NCI-H526 treated with DMSO at 0.1 percent for 48 hours (cell line): ENCODE measurements at places on chromosomes 4 and X.

DNA sequence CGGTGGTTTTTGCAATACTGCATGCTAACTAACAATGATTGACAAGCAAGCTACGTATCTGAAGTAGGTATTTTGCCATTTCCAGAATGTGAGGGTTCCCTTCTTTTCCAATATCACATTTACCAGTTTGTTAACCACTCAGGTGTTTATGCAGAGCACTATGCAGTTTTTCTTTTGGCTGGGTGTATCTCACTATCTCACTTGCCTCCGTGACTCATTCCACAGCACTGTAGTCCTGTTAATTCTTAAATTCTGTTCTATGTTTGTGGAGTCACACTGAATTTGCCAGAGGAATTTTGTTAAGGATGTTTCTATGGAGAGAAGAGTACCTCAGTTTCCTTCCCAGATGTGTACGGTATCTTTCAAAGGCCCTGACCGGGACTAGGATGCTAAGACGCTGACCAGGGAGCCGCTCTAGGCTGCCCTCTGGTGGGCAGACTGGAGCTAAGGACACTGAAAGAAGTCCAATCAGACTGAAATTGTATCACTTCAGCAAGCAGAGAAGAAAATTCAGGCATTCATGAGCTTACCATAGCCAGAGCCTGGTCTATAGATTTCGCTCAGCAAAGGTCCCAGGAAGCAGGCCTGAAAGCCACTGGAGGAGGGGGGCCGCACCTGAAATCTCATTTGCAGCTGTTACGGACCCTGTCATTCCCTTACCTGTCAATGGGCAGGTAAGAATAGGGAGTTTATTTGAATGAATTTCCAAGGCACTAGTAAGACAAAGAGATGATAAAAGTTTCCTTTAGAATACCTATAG is 388.4 kb upstream of the SPOCK3 start:
- peak; percentile 45 for DNase-seq

DNA sequence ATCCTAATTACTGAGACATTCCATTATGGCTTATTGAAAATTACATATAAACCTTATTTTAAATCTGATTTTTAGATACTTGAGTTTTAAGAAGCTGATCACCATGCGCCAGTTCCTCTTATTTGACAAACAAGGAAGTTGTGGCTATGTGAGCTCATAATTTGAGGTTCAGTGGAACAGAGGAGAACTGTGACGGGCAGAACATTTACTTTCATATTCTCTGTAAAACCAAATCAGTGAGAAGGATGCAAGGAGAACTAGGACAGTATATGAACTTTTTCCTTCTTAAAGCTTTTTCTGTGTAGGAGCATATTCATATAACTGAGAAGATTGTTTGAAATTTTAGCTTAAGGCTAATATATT is 25.3 kb downstream of the STIM2 start:
- no peak for DNase-seq

DNA sequence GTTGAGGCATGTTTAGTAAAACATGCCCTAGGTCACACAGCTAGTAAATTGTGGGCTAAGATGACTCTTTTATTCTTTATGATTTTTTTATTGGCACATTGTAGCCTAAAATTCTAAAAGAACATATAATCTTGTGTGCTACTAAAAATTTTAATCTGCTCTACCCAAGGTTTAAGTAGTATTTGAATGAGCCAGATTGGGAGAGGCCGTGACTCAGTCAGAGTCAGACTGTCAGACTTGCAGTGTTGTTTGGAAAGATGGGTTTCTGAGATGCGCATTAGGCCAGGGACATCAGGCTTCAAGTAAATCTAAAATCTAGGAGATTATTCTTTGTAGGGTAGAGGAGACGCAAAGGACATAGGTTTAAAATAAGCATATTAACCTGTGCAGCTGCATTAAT is 30.7 kb upstream of the TMPRSS11E start:
- DNase-seq = no peak

- DNase-seq = no peak
Observed at GRCh38 chr4:157314906-157315305, 94.4 kb downstream of the GRIA2 start.

GRCh38 chr4:33996075-33996718 is 2248.1 kb downstream of the ARAP2 start:
- DNase-seq = no peak

DNA sequence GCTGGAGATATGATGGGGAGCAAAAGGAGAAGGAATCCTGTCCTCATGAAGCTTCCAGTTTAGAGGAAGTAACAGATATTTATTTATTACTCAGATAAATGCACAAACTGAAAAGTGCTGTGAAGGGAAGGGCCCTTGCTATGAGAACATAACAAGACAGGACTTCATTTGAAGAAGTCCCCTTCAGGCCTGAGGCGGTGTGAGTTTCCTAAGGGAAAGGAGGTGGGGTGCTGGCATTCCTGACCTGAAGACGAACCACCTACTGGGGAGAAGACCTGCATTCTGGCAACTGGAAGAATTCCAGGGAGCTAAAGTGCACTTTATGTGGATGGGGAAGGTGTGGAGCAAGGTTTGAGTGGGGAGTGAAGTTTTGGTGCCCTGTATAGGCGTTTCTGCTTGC is 15.9 kb upstream of the SPARCL1 start:
- DNase-seq = no peak

GRCh38 chrX:35340465-35340864 is 397.9 kb downstream of the FAM47B start:
- DNase-seq = no peak

DNA sequence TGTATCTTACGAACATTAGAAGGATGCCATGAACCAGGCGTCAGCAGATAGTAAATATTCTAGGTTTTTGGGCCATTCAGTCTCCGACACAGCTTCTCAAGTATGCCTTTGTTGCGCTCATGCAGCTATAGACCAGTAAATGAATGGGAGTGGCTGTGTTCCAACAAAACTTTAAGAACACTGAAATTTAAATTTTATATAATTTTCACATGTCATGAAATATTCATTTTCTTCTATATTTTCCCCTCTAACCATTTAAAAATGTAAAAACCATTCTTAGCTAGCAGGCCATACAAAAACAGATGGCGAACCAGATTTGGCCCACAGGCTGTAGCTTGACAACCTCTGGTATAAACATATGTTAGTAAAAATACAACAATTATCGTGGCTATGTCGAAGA is 151.8 kb upstream of the KIT start:
- DNase-seq = no peak

DNA sequence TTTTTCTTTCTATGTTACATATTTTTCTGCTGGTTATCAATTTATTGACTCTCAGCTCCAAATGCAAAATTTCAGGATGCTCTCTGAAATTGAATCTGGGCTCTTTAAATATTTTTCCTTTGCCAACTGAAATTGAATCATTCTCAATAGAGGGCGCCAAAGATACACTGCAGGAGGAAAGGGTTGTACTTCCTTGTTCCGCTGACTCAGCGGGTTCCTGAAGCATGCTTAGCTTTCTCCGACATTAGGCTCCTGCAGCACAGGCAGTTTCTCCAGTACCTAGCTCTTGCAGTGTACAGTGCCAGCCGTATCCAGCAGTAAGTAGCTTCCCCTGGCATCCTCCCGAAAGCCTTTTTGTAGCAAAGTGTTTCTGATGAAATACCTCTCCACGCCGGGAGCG is 28.8 kb upstream of the CFAP47 start:
- peak; percentile 62 for DNase-seq

DNA sequence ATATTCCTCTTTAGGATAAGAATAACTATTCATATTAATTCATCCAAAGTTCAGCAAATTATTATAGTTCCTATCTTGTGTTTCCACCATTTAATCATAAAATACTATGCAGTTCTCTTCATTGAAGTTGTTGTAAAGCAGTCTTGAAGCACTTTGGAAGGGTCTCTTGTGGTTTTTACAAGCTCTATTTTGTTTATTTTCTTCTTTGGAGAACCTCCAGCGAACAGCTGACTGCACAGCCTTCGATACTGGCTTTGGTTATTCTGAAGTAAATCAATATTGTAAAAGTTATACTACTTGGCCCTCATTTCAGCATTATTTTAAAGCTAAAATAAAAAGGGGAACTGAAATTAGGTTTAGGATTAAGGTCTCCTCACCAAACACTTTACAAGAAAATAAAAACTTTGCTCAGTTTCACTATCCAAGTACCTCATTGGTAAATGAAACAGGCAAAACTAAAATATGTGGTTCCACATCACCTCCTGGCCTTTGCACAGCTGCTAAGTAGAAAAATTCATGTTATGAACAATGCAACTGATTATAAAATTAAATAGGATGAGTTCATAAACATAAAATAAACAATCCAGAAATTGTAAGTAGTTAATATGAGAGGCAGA is 1629.2 kb upstream of the ADGRL3 start:
- no peak for DNase-seq

- DNase-seq = no peak
Observed at GRCh38 chrX:116499780-116500179, 37.0 kb upstream of the CT83 start.

DNA sequence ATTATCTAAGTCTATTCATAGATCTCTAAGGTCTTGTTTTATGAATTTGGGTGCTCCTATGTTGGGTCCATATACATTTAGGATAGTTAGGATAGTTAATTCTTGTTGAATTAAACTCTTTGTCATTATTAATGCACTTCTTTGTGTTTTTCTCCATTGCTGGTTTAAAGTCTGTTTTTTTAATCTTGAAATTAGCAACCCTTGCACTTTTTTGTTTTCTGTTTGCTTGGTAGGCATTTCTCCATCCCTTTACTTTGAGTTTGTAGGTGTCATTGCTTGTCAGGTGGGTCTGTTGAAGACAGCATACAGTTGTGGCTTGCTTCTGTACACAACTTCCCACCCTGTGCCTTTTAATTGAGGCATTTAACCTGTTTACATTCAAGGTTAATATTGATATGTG is 434.8 kb downstream of the OPHN1 start:
- DNase-seq = no peak

DNA sequence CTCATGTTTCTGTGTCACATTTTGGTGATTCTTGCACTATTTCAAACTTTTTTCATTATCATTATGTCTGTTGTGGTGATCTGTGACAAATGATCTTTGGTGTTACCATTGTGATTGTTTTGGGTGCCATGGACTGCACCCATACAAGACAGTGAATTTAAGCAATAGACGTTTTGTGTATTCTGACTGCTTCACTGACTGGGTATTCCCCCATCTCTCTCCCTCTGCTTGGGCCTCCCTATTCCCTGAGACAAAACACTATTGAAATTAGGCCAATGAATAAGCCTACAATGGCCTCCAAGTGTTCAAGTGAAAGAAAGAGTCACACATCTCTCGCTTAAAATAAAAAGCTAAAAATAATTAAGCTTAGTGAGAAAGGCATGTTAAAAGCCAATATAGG is 60.2 kb downstream of the BANK1 start:
- no peak for DNase-seq

DNA sequence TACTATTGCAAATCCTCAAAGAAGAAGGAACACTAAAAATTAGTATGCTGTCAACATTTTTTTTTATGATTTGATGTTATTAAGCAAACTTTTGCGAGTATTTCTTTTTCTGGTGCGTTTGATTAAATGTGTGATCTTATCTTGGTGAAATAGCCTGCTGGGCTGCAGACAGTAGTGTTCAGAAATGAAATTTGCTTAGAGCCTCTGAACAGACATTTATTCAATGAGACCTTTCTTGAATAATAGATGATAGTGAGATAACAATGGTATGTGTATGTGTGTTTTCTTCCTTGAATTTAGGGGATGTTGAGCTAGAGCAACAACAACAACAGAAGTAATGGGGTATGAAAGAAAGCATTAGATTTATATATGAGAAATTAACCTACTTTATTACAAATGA is 12.7 kb downstream of the ADGRL3 start:
- peak; percentile 12 for DNase-seq

DNA sequence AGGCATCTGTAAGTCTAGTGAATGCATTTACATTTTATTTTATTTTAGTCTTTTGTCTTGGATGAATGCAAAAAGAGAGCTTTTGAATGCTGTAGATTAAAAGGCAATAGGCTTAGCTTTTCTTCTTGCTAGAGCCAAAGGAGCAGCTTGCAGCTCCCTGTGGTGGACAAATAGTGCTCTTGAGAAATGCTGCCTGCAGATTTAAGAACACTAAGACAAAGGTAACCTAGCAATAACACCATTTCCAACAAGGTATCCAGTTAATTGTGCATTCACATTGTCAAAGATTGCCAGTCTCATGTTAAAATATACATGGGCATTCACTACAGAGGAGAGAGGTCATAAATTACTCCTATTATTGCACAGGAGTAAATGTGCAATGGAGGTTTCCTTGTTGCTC is 859.2 kb upstream of the PRKX start:
- DNase-seq = no peak

DNA sequence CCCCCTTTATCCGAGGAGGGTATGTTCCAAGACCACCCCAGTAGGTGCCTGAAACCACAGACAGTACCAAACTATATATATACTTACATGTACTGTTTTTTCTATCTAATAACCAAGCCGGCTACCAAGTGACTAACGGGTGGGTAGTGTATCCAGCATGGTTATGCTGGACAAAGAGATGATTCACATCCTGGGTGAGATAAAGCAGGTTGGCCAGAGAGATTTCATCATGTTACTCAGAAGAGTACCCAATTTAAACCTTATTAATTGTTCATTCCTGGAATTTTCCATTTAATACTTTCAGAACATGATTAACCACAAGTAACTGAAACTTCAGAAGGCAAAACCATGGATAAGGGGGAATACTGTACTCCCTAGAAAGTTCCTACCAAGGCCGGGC is 46.5 kb downstream of the RFC1 start:
- DNase-seq = no peak

GRCh38 chrX:73068467-73069364 is 10.6 kb downstream of the PABPC1L2A start:
- DNase-seq = no peak

- no peak for DNase-seq
Observed at GRCh38 chr4:87071401-87071800, 136.6 kb downstream of the AFF1 start.

- DNase-seq = no peak
Observed at GRCh38 chr4:135718019-135718418, 1516.4 kb upstream of the PABPC4L start.

GRCh38 chr4:152534541-152535359 is 1.1 kb downstream of the FBXW7 start:
- peak; percentile 16 for DNase-seq

DNA sequence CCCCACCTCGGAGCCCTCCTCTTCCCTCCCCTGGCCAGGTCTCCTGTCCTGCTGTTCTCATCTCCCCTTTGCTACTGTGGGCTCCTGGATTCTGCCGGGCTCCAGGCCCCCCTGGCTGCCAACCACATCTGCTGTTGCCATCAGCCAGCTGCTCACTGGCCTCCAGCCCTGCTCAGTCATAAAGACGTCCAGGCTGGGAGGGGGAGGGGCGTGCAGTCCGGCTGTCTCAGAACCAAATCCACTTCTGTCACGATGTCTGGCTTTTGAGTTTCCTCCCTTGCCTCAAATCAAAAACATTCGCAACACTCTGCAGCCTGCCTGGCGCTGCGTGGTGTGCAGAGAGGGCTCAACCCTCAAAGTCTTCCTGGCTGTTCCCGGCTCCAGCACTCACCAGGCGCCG is 7.1 kb downstream of the RASL11B start:
- DNase-seq = no peak

DNA sequence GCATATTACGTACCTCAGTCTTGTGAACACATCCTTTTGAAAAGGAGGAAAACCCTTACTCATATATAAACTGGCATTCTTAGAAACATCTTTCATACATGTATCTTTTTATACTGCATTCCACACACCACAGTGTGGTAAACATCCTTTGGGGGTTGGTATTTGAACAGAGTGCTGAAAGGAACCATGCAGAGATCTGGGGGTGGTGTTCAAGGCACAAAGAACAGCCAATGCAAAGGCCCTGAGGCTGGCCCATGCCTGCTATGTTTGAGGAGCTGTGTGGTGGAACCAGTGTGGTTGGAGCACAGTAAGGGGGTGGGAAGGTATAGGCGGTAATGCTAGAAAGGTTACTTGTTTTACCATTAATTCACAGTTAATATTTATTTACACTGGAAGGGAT is 2.0 kb downstream of the ELK1 start:
- DNase-seq = no peak

- DNase-seq = no peak
Observed at GRCh38 chrX:38041237-38041636, 34.9 kb downstream of the SYTL5 start.
